Activated CD8-positive, alpha-beta memory T cell treated with anti-CD3 and anti-CD28 coated beads for 4 hours (primary cell): ENCODE measurements at places on chromosomes 2 and 18.
A peak's percentile ranks its signal among the peaks of the same experiment; 100 is the strongest.

DNA sequence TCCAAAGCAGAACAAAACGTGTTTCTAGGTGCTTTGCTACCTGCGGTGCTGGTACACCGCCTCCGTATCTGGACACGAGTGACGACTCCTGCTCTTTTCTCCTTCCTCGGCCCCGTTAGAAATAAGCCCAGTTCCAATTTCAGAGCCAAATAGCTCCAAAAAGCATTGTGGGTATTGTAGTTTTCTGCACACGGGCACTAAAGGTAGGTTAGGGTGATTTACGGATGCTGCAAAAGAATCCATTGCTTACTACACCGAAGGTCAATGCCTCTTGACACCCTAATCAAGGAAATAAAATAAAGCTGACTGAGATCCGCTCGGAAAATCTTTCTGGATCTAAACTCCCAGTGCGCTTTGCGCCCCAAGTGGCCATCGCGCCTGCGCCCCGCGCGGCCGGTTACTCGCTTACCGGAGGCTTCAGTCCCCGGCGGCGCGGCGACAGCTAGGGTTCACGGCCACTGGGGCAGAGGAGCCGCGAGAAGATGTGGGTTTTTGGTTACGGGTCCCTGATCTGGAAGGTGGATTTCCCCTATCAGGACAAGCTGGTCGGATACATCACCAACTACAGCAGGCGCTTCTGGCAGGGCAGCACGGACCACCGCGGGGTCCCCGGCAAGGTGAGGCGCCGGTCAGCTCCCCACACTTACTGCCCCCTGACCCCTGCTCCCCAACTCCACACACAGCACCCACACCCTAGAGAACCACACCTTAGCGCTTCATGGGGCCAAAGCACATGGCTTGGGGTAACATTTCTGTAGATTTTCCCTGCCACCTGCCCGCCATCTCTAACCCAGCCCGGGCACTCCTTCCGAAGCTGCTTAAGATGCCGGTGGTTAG, at the start of gene CHAC2:
Gene CHAC2 (plus strand): TSS at position 400 of the 837 bp plus-strand sequence. CDS start 83 bp downstream, at position 483.
- DNase-seq, result peak; percentile 60

GRCh38 chr2:163490281-163490680, 245.5 kb downstream of the FIGN start:
- no peak for DNase-seq

- DNase-seq, result no peak
Measured at GRCh38 chr2:107553539-107553938, 273.2 kb upstream of the RGPD4 start.

- DNase-seq, result no peak
Measured at GRCh38 chr2:15313657-15314056, 247.5 kb downstream of the NBAS start.

DNA sequence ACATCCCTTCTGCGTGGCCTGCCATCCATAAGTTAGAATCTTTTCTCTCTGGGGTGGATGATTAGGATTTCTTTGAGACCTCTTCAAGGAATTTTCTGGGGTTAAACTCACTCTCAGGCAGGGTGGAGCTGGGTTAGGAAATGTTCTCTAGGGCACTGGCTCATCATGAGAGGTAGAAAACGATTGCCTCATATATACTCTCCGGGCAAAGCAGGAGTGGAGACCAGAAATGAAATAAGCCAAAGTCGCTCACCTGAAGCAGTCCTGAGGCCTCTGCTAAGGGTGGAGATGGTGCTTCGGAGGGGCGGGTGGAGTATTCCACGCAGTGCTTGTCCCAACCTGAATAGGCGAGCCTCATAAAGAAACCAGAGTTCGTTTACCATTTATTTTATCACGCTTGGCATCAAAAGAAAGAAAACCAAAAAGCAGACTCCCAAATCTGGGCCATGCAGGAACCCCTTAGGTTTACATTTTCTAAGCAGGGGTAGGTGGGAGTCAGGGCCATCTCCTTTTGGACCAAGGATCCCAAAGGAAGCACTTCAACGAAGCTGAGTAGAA, 249.3 kb upstream of the MEIS1 start:
- no peak for DNase-seq

DNA sequence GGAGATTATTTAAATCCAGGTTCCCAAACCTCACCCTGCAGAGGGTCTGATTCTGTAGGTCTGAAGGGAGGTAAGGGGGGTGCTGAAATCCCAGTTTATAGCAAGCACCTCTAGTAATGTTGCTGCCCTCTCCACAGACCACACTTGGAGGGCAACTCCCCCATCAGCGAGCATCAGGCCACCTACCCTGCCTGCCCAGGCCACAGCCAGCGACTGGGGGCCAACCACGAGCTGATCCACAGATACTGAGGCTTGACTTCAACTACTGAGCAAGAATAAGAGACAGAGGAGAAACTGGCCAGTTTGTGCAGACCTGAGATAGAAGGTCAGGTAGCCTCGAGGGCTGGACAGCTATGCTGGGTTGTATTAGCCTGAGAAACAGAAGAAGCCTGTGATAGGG, 36.3 kb upstream of the LBH start:
- no peak for DNase-seq

GRCh38 chr2:27100036-27100435, 13.5 kb downstream of the KHK start:
- DNase-seq, result no peak

- no peak for DNase-seq
Measured at GRCh38 chr2:44364604-44365003, 2.9 kb downstream of the CAMKMT start.

- DNase-seq, result no peak
Measured at GRCh38 chr2:39929531-39929930, 150.5 kb upstream of the THUMPD2 start.

DNA sequence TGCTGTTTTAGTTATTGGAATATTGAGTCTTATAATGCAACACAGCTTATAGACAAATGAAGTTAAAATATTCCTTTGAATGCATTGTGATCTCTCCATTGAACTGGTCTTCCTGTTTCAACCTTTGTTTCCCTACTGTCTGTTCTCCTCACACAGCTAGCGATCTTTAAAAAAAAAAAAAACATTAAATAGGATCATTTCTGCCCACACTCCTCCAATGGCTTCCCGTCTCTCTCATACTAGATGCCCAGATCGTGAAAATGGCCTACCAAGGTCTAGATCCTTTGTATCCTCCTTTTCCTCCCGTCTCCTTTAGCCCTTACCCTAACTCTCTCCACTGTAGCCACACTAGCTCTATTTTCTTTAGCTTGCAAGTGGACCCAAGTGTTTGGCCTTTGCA, 2.4 kb downstream of the FAM171B start:
- no peak for DNase-seq

GRCh38 chr2:86413296-86414094, 27.7 kb upstream of the KDM3A start:
- DNase-seq, result no peak

DNA sequence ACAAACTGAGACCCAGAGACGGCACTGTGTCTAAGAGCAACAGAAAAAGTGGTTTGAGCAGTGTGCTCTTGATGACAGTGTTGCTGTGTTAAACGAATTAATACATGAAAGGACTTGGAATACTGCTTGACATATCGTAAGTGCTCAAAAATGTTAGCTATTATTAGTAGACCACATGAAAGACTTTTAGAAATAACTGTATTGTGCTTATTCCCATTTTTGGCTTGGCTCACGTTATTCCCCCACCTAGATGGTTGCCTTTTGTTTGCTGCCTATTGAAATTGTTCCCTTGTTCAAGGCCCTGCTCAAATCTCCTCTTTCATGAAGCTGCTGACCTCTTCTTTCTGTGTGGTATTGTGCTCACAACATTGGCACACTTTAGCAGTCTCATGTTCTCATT, 27.8 kb upstream of the C2orf74 start:
- DNase-seq, result no peak

DNA sequence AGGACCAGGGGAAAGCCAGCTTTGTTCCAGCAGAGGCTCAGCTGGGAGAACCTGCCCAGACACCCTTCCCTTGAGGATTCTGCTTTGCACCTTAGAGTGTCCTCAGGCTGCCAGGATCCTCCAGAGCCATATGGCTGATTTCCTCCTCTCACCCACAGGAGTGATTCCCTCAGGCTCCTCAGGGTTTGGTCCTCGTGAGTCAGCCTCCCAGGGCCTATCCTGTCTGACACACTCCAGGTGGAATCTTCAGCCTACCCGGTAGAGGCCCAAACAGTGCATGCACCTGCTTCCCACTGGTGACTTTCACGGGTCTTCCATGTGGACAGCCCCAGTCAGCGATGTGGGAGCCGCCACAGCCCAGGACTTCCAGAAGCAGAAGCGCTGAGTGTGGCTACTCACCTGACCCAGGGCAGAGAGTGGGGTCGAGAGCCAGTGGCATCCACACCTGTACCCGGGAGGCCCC, 73.3 kb downstream of the TFCP2L1 start:
- DNase-seq, result no peak

DNA sequence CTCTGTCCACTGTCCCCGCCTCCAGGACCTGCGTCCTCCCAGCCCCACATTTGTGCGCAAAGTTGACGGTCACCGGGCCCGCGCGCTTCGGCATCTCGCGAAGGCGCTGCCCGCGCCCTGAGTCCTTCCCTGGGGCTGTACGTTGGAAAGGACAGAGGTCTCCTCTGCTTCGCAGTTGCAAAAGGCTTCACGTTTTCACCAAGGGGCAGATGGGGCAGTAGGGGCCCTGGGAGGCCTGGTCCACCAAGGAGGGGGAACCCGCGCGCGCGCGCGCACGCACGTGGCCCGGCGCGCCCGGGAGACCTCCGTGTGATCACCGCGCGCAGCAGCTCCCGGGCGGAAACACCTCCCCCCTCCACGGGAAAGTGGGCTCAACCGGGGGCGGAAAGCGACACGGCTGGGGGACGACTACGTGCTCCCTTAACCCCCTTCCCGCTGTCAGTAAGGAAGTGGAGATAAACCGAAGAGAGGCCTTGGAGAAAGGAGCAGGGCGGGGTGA, 21.9 kb downstream of the TEX44 start:
- peak; percentile 30 for DNase-seq

DNA sequence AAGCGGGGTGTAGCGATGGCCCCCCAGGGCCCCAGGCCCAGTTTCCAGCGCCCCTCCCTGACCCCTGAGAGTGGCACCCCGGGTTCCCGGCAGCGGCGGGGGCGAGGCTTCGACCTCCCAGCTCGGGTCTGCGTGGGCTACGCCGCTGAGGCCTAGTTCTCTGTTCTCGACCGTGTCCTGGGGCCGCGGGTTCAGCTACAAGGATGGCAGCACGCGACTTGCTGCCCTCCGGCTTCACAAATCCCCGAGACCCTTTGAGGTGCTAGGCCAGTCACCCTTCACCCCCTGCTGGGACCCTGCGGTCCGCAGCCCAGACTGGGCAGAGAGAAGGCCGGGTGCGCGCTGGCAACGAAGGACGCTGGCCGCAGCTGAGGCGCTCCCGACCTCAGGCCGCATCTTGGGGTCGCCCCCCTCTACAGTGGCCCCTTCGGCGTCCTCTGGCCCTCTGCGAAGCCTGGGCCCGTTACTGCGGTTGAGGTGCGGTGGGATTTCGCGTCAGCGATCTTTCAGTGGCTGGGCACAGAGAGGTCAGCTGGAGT, 1.2 kb downstream of the OTX1 start:
- DNase-seq, result no peak

- DNase-seq, result no peak
Measured at GRCh38 chr2:98709535-98709934, 21.4 kb downstream of the MGAT4A start.

DNA sequence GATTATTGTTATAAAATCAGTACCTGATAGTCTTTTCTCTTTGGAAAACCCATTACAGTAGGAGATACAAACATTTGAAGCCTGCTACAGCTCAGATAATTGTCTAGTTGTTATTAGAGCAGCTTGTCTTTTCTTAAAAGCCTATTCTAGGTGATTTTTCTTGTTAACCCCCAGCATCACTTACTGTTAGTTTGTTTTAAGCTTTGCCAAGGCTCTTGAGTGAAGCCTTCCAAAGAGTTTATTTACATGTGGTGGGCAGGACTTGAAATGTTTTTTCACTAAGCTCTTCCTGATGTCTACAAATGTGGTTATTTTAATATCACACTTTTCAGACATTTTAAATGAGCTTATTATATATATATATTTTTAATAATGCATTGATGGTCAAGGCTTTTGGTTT, 791.3 kb downstream of the PLCL1 start:
- DNase-seq, result no peak

DNA sequence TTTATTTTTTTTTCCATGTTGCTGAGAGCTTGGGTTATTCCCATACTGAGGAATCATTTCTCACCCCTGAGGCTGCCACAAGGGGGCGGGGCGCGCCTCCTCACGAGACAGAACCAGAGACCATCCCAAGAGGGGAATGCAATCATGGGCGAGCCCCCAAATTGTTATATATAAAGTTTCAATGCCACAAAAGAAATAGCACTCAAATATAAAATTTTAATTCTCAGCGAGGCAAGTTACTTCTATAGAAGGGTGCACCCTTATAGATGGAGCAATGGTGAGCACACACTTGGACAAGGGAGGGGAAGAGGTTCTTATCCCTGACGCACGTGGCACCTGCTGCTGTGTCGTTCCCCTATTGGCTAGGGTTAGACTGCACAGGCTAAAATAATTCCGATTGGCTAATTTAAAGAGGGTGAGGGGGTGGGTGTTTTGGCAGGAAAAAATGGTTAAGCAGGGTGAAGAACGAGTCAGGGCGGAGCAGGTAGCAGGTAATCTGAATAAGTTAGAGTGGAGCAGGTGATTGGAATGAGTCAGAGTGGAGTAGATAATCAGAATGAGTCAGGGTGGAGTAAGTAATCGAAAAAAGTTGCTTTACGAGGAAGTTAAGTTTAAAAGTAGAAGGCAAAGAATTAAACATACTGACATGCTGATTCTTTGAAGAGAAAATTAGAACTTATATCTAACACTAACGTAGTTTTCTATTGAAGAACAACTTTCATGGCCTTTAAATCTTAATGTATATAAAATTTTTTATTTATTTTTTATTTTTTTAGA, 177.5 kb downstream of the MTCL1 start:
- no peak for DNase-seq

DNA sequence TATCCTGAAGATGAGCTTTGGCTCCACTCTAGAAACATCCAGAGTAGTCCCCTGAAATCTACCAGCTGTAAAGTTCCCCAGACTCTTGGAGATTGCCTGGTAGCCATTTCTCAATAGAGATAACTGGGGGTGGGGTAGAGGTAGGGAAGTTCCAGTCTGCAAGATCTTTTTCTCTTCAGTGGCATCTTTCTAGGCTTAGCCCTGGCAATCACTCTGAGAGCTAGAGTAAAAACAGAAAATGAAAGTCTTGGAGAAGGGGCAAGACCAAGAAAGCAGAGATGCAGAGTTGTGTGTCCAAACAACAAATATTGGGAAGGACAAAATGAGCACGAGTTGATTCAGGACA, 41.8 kb upstream of the LCLAT1 start:
- DNase-seq, result no peak

- DNase-seq, result no peak
Measured at GRCh38 chr2:230758566-230759480, 46.2 kb downstream of the CAB39 start.

GRCh38 chr18:68504441-68505177, 210.3 kb downstream of the TMX3 start:
- no peak for DNase-seq

- no peak for DNase-seq
Measured at GRCh38 chr2:44273596-44273995, 1.7 kb upstream of the SLC3A1 start.
